ENCODE measurements at places on chromosomes 2 and 18.

DNA sequence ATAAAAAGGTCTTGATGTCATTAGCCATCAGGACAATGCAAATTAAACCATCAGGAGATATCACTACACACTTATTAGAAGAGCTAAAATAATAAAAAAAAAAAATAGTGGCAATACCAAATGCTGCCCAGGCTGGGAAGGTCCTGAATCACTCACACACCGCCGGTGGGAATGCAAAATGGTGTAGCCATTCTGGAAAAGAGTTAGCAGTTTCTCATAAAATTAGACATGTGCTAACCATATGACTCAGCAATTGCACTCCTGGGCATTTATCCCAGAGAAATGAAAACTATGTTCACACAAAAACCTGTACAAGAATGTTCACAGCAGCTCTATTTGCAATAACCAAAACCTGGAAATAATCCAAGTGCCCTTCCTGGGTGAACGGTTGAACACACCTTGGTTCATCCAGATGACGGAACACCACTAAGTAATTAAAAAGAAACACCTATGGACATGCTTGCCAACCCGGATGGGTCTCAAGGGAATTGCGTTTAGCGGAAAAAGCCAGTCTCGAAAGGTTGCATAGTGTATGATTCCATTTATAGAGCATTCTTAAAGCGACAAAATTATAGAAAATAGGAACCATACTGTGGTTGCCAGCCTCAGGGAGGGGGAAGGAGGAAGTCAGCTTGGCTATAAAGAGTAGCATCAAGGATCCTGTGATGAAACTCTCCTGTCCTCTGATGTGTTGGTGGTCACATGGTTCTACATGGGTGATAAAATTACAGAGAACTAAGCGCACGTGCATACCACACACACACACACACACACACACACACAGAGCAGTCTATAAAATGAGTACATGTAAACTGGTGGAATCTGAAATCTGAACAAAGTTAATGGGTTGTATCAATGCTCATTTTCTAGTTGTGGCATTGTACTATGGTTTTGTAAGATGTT, 4.6 kb downstream of the MBP start:
- no peak for DNase-seq

DNA sequence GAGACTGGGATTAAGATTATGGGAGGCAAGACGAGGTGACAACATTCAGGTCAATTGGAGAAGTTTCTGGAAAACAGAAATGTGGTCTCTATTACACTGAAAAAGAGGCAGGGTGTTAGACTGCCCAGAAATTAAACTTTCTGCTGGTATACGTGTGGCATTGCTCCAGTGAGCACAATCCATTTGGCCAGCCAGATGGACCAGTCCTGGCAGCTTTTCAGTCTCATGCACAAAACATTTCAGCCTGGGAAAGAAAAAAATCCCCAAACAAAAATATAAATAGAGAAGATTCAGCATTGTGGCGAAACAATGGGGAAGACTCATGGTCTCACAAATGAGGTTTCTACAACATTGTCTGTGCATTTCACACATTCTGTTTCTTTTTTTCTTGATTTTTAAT, 113.9 kb downstream of the HNMT start:
- DNase-seq = no peak

GRCh38 chr2:135893374-135893794, 17.1 kb upstream of the MCM6 start:
- DNase-seq = no peak

- no peak for DNase-seq
These were observed 439.7 kb downstream of the RND3 start for GRCh38 chr2:150047620-150048222.

GRCh38 chr2:8794923-8795825, 42.2 kb downstream of the KIDINS220 start:
- no peak for DNase-seq

GRCh38 chr18:34115409-34116081, 109.2 kb downstream of the NOL4 start:
- no peak for DNase-seq

- DNase-seq = no peak
These were observed 172.9 kb upstream of the SOX11 start for GRCh38 chr2:5519286-5519685.

GRCh38 chr2:98736464-98736889, 5.5 kb upstream of the MGAT4A start:
- no peak for DNase-seq

GRCh38 chr18:75828379-75828778, 400.9 kb upstream of the SMIM21 start:
- DNase-seq = no peak

DNA sequence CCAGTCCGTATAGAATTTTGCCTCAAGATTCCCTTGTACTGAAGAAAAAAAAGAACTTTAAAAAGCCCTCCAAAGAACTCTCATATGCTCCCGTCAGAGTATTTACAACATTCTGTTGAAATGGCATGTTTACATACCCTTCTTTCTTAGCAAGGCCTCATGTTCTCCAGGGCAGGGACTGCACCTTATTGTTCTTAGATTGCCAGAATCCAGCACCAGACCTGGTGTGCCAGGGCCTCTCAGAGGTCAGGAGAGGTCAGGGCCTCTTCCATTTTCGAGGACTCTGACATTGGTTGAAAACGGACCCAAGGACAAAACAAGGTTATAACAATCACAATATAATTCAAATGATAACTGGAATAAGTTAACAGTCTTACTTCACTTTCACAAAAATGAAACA, 78.2 kb downstream of the TNP1 start:
- DNase-seq = no peak

- DNase-seq = no peak
These were observed 86.7 kb downstream of the ACAA2 start for GRCh38 chr18:49726675-49726963.

DNA sequence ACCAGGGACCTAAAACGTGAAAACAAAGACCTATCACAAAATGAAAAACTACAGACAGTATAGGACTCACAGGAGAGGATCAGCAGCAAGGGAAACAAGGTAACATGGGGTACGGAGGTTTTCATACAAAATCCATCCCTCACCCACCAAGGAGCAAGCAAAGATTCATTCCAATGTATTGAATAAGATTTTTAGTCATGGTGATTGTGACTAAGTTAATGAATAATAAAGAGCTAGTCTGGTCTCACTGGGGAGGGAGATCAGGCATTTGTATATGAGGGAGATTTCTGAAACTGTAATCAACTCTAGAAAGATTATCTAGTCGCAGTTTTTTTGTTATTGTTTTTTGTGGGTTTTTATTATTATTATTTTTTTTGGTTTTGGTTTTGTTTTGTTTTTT, 336.5 kb upstream of the MMADHC start:
- no peak for DNase-seq

- DNase-seq = no peak
These were observed 205.5 kb downstream of the RNF152 start for GRCh38 chr18:61687317-61687716.

DNA sequence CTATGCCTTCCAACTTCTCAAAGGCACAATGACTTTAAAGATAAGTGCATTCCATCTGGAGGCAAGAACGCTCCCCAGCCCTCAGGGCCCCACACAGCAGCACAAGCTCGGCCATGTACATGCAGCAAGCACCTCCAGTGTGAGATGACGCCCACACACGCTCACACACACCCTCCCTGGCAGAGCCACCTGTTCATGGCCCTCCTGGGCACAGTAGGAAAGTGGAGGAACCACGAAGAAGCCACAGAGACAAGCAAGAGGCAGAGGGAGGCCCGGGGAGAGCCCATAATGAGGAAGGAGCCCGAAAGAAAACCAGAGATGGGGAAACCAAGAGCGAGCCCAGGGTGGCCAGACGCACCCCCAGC, 21.7 kb downstream of the BIN1 start:
- DNase-seq = no peak

- no peak for DNase-seq
These were observed 50.7 kb upstream of the HNRNPA3 start for GRCh38 chr2:177161741-177162460.
